ENCODE measurements at places on chromosomes 1 and 21. TPM values are rescaled to one million over a fixed set of nuclear protein-coding genes. Genes with fewer than 3 reads are reported as not detected.

FCRL2 gene
- not detected for total RNA-seq

WNT9A gene
- not detected for total RNA-seq

LRRC53 gene
- total RNA-seq = not detected

OR2AK2 gene
- total RNA-seq = not detected

KCND3 gene
- not detected for total RNA-seq

FAM43B gene
- not detected for total RNA-seq

PGLYRP4 gene
- not detected for total RNA-seq

GRIK3 gene
- not detected for total RNA-seq

SMAP2 gene
- total RNA-seq = 141 TPM

TENT5C gene
- 3.9 TPM for total RNA-seq

CR1 gene
- 0.08 TPM for total RNA-seq

NPHS2 gene
- total RNA-seq = not detected

All from activated CD8-positive, alpha-beta memory T cell treated with anti-CD3 and anti-CD28 coated beads for 36 hours (primary cell).